Activated CD8-positive, alpha-beta memory T cell treated with anti-CD3 and anti-CD28 coated beads, Interleukin-2, amount 10 ng/mL, durations not matched to agents 7 days and 5 days (primary cell): ENCODE measurements at places on chromosomes 13 and 19. TPM values are rescaled to one million over a fixed set of nuclear protein-coding genes. Genes with fewer than 3 reads are reported as not detected.

C1QTNF9 gene
- total RNA-seq = not detected

ABHD8 gene
- 10.1 TPM for total RNA-seq

ANGPTL8 gene
- not detected for total RNA-seq

FUT2 gene
- total RNA-seq = not detected

CYP2B6 gene
- not detected for total RNA-seq

DNA sequence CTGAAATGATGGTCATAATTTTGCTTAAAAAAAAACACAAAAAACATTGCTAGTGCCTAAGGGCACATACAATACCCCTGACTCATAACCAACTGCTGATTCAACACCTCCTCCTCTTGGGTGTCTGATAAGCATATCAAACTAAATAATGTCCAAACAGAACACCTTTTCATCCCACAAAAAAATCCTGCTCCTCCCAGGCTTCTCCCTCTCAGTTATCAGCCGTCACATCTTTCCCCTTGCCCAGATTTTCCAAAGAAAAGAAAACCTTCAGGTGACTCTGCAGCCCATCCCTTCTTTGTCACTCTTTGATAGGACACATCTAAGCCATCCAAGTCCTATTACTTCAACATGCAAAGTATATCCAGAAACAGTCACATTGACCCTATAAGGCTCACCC is 46.9 kb downstream of the ABCC4 start:
- no peak overlapping the region for H3K4me3 ChIP-seq
- no peaks in the 10 kb centered on the region for H3K4me1 ChIP-seq
- no peak overlapping the region for H3K27ac ChIP-seq
- DNase-seq = no peak
- no peaks in the 10 kb centered on the region for H3K36me3 ChIP-seq

- DNase-seq = no peak
- H3K27me3 ChIP-seq = no peaks in the 10 kb centered on the region
- no peaks in the 10 kb centered on the region for H3K36me3 ChIP-seq
- H3K27ac ChIP-seq = no peak overlapping the region
These were observed 90.9 kb downstream of the NALCN start for GRCh38 chr13:101325423-101325822.

DNA sequence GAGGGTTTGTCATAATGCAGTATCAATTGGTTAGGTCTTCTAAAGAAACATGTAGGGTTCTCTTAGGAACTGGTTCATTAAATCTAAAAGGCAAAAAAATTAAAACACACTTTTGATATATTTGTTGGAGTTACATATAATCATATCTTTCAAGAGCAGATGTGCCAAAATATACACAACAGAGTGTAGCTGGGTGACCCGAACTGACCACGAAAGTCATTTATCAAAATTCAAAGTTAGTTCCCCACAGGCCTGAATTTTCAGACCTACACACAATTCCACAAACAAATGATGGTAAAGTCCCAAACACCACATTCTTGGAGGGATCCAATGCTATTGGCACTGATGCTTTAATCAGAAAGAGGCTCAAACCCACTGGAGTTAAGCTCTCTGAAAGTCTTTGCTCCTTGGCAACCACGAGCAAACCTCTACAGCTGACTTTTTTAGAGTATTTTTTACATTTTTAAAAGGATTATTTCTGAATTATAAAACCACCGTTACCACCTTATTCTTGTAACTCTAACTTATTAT is 50.9 kb downstream of the IRS2 start:
- H3K27me3 ChIP-seq = no peaks in the 10 kb centered on the region
- H3K4me1 ChIP-seq = no peaks in the 10 kb centered on the region
- no peaks in the 10 kb centered on the region for H3K36me3 ChIP-seq
- no peak for DNase-seq
- no peak overlapping the region for H3K4me3 ChIP-seq
